ENCODE measurements at places on chromosomes 3 and 15. TPM values are rescaled to one million over a fixed set of nuclear protein-coding genes. Genes with fewer than 3 reads are reported as not detected.
A peak's percentile ranks its signal among the peaks of the same experiment; 100 is the strongest.

The KY gene
- polyA plus RNA-seq = 1.4 TPM

The IQCF5 gene
- not detected for polyA plus RNA-seq

The DLG1 gene
- 98.7 TPM for polyA plus RNA-seq

The HGD gene
- 1.6 TPM for polyA plus RNA-seq

The TRIM42 gene
- polyA plus RNA-seq = not detected

The RBM6 gene
- 201 TPM for polyA plus RNA-seq

The SPCS1 gene
- polyA plus RNA-seq = 167 TPM

The FEZF2 gene
- polyA plus RNA-seq = not detected

The LRRC2 gene
- polyA plus RNA-seq = 1.9 TPM

DNA sequence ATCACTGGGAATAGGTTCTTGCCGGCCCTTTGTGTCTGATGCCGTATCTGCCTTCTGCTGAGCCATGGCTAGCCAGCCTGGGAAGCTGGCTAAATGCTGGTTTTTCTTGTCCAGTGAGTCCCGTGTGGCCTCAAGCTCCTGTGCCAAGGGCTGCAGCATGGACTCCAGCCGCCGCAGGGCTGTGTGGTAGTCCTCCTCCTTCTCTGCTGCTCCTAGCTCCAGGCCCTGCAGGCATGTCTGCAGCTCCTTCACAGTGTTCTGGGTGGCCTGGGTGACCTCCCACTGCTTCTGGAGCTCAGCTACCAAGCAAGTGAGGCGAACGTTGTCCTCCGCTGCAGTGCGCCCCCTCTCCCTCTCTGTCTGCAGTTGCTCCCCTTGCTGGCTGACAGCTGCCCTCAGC lies 24.9 kb downstream of the CXCR6 start:
- no peak for DNase-seq

DNA sequence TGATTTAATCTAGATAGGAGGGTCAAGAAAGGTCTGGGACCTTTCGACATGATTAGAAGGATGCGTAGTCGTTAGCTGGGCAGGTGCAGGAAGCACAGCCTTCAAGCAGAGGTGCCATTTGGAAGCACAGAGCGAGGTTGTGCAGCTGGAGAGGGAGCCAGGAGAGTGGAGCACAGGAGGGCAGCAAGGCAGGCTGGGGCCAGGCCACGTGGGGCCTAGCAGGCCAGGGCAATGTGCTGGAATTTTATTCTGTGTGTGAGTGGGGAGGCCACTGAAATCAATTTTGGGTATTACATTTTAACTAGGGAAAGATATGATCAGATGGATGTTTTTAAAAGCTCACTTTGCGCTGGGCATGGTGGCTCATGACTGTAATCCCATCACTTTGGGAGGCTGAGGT lies 297.0 kb upstream of the LRRFIP2 start:
- DNase-seq = no peak

GRCh38 chr3:121722411-121722810 lies 27.1 kb downstream of the GOLGB1 start:
- DNase-seq = no peak

- DNase-seq = no peak
These were observed 28.3 kb upstream of the BHLHE40 start for GRCh38 chr3:4950948-4951347.

DNA sequence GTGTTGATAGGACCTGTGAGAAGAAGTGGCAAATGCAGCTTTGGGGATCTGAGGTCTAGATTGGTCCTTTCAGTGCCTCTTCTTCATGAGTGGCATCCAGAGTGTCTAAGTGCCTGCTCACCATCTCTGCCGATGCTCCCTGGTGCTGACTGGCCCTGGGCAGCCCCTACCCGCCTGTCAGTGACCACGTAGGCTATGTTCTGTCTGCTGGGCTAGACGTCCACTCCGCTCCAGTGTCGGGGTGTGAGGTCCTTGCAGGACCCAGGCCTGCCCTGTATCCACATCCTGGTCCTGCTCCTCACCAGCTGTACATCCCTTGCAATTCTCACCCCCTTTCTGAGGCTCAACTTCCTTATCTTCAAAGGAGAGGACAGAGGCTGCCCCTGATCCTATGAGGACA lies 48.3 kb upstream of the PRR23E start:
- no peak for DNase-seq

- DNase-seq = peak; percentile 41
These were observed 165.3 kb downstream of the SHQ1 start for GRCh38 chr3:72682936-72683452.

DNA sequence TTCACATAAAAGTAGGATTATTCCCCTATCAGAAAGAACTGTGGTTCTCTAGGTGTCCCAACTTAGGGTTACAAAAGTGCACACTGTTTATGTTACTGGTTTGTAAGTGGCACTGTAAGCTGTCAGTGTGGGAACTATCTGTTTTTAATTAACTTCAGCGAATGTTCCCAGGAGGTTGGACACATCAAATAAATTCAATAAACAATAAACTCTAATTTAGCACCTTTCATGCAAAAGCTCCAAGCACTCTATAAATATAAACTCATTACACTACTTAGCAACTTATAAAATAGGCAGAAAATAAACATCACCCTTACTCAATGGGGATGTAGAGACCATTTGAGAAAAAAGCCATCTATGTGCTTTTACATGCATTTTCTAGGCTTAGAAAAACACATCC lies 168.4 kb upstream of the SLC2A2 start:
- DNase-seq = no peak
